Left forelimb (tissue), 1 donor: ENCODE measurements at places on chromosomes 3 and 15.

- DNase-seq = no peak
Observed at GRCh38 chr15:71627604-71628003, 182.8 kb upstream of the NR2E3 start.

- DNase-seq = no peak
Observed at GRCh38 chr3:136404056-136404455, 153.9 kb downstream of the PCCB start.

- no peak for DNase-seq
Observed at GRCh38 chr15:90400759-90401314, 12.8 kb downstream of the IQGAP1 start.

- DNase-seq = no peak
Observed at GRCh38 chr3:12841970-12842328, 584 bp upstream of the RPL32 start.

DNA sequence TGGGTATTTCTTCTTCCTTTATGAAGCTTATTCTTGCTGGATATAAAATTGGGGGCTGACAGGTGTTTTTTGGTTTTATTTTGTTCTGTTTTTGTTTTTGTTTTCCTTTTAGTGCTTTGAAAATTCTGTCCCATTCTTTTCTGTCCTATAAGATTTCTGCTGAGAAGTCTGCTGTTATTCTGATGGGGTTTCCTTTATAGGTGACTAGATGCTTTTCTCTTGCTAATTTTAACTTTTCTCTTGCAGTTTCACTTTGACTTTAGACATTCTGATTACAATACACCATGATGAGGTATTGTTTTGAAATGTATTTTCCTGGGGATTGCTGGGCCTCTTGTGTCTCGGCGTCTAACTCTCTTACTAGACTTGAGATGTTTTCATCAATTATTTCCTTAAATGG lies 22.8 kb downstream of the TTC14 start:
- no peak for DNase-seq

- DNase-seq = no peak
Observed at GRCh38 chr3:9100513-9100894, 137.2 kb upstream of the RAD18 start.

GRCh38 chr3:39937315-39937714 lies 127.9 kb downstream of the MYRIP start:
- DNase-seq = no peak

- no peak for DNase-seq
Observed at GRCh38 chr15:75178938-75179745, 22.5 kb upstream of the C15orf39 start.

- no peak for DNase-seq
Observed at GRCh38 chr3:194683380-194683779, 2.3 kb upstream of the FAM43A start.

DNA sequence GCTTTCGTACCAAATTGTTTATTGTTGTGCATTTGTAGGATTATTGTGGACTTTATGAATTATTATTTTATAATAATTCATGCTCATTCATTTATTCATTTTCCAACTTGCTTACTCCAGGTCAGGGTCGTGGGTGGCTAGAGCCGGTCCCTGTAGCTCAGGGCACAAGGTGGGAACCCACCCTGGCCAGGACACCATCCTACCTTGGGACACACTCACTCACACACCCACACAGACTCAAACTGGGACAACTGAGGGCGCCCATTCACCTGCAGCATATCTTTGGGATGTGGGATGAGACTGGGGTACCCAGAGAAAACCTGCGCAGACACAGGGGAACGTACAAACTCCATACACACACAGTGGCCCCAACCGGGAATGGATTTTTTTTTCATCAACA lies 40.6 kb downstream of the SSUH2 start:
- DNase-seq = no peak

DNA sequence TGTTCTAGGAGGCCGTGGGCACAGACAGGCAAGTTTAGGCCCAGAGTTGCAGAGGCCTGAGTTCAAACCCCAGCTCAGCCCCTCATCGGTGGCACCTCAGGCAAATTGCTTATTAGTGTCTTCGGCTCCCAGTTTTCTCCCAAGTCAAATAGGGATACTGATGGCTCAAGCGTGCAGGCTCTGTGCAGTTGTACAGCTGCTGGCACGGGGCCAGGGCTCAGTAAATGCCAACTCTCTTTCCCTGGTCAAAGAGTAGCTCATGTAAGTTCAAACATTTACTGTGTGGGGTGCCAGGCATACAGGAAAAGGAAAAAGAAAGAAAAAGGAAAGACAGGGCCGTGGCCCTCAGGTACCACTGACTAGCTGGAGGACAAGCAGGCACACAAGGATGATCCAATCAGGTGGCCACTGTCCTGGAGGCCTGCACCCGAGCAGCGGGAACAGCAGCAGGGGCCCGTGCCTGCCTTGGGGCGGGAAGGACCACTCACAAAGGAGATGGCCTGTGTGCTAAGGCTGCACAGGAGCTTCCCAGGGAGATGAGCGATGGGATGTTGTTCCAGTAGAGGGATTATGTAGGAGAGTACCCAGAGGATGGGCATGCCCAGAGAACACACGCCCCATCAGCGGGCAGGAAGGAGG lies 70.8 kb downstream of the TBC1D2B start:
- peak; percentile 65 for DNase-seq

DNA sequence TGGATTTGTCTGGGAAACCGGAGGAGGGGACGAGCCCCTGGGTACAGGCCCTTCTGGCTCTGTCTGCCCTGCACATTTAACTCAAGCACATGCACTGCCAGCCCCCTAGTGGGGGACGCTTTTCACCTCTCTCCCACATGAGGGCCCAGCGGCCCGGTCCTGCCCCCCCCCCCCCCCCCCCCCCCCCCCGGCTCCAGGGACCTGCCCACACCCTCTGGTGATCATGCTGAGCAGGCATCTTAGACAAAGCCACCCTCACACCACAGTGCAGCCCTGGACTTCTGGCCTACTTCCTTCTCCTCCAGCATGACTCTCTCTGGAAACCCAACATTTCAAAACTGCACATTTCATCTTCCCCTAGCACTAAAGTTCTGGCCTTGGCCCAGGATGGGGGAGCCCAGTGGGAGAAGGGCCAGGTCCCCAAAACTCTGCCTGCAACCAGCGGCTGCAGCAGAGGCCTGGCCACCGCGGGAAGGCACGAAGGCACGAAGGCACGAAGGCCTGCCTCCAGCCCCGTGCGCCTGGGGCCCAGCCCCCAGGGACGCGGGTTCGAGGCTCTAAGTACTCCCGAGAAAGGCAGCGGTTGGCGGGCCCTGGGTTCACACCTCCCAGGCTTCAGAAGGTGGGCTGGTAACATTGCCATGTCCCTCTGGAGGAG lies 14.1 kb downstream of the KLF15 start:
- peak; percentile 55 for DNase-seq

GRCh38 chr3:65545429-65545828 lies 493.3 kb downstream of the MAGI1 start:
- DNase-seq = no peak

GRCh38 chr3:59285560-59285959 lies 235.7 kb upstream of the CFAP20DC start:
- DNase-seq = no peak

- DNase-seq = peak; percentile 70
Observed at GRCh38 chr3:147412917-147413685, 3.9 kb downstream of the ZIC1 start.

DNA sequence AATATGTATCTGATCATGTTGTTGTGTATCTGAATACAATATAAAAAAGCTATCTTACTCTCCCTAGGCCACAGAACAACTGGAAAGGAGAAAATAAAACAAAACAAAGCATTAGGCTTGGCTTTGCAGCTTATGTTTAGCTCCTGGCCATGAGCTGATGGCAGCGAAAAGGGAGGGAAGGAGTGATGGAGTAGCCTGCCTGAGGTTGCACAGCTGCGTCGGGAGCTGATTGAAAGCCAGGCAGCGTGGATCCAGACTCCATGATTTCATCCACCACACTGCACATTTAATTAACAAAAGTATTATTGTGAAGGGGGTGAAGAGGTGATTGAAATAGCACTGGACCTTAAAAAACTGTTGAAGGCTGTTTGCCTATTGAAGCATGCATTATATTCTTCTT lies 212.2 kb downstream of the GABRG3 start:
- no peak for DNase-seq

DNA sequence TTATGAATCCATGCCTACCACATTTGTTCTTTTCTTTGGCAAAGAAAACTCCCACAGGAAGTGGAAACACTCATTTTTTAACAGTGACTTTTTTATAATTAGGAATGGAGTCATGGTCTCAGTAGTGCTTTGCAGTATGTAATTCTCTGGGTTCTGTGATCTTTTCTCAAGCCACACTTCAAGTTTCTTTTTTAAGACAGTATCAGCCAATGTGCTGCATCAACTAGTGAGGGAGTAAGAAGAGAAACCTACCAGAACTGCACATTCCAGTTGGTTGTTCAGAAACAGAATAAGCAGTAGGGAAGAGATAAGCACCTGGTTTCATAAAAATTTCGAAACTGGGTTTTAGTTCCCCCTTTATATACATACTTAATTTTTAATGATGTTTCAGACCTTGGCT lies 126.3 kb downstream of the FOXB1 start:
- no peak for DNase-seq

DNA sequence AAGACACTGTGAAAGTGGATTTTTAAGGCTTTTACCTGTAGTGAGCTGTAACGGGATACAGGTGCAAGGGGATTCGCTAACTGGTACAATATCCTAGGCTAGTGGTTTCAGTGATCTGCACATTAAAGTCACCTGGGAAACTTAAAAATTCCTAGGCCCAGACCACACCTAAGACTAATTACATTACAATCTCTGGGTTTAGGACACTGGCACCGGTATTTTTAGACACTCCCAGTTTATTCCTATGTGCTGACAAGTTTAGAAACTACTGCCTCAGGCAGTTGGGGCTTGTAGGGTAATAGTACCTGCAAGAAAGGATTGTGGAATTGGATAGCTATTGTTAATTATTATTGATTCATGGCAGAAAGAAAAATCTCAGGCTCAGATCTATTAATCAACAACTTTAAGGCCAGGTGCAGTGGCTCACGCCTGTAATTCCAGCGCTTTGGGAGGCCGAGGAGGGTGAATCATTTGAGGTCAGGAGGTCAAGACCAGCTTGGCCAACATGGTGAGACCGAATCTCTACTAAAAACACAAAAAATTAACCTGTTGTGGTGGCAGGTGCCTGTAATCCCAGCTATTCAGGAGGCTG lies 50.4 kb upstream of the CASR start:
- DNase-seq = no peak

DNA sequence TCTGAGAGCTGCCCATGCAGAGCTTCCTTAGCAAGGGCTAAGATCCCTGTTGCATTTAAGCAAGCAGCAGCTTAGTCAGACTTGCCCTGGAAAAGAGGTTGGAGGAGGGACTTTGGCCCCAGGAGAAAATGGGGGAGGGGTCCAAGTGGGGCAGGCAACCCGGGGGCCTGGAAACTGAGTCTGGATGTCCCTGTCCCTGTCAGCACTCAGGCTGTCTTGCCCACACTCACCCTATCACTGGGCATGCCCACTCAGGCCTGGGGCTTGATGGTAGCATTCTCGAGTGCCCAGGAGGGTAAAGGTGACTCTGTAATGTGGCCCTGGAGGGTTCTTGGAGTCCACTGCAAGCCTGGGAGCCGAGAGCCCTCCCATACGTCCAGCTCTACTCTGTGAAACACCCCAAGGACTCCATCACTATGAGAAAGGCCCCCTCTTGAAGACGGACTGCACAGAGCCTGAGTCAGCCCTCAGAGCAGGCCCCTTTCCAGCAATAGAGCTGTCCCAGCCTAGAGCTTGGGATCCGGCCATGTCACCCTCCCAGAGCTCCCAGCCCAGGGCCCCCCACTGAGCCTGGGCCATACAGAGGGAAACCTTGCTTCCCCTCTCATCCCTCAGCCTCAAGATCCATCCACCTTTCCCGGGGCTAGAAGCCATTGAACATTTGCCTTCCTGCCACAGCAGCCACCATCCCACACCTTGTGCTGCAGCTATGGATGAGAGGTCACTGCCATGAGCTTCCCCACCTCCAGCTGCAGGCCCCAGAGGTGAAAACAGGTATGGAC lies 13.4 kb downstream of the MYL3 start:
- DNase-seq = peak; percentile 62

GRCh38 chr3:157865352-157866000 lies 240.7 kb downstream of the SHOX2 start:
- no peak for DNase-seq

GRCh38 chr3:127899766-127900165 lies 15.3 kb upstream of the KBTBD12 start:
- no peak for DNase-seq

DNA sequence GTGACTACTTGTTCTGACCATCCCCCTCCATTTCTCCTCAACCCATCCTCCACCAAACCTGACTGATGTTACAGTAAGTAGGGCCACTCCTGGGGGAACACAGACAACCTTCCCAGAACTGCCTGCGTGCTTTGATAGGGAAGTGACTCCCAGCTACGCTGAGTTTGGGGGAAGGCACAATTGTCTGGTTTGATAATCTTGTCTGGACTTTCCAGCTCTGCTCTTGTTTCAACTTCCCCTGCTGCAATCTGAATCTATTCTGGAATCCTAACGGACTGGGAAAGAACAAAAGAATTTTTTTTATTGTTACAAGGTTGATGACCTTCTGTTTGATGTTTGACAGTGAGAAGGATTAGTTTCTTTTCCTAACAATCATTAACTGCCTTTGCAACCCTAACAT lies 895.6 kb downstream of the ROBO1 start:
- no peak for DNase-seq

- DNase-seq = no peak
Observed at GRCh38 chr15:90067181-90067952, 34.9 kb downstream of the IDH2 start.

DNA sequence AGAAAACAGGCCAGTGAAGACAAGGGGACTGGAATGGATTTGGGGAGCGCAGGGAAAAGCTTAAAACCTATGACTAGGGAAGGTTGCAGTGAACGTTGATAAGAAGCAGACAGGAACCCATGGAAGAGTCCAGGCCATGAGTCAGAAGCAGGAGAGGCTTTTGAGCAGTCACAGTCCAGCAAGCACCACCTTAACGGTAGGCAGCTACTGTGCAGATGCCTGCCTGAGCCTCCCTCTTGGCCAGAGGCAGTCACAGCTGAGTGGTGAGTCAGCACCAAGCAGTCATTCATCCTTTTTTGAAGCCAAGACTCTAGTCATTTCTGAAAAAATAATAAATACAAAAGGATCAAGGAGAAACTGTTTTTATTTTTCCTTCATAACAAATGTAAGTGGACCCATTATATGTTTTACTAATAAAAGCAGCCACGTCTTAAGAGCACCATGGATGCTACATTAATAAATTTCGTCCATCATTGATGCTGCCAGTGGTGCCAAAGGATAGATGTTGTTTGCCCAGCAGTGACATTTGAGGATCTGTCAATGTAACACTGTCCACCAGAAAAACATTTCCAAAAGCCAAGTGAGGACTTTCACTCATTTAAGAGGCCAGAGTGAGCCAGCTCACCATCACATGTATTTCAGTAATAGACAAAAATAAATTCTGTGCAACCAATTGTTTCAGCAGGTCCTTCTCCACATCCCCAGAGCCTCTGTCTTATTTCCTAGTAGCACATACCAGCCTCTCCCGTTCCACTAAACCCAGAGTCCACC lies 42.1 kb upstream of the ACTC1 start:
- no peak for DNase-seq

- no peak for DNase-seq
Observed at GRCh38 chr3:185264849-185265553, 11.2 kb upstream of the EHHADH start.
